GM12891 (cell line): ENCODE measurements at places on chromosomes 2 and 18.

GRCh38 chr18:54860941-54861340 lies 32.7 kb downstream of the RAB27B start:
- DNase-seq: no peak

DNA sequence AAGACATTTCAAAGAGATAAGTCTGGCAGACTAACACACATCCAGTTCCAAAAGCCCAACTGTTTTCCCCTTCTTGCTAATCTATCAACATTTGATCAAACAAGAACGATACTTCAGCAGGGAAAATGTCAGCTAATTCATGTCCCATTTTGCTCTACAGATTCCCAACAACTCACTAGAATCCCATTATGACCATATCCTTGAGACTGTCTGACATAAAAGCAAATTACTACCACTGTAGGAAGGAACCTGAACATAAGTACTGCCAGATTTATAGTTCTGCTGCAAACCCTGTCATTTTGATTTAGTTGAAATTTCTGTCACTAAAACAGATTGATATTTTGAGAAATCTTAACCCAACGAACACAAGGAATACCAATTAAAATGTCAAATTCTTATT lies 193.0 kb upstream of the REG3G start:
- no peak for DNase-seq

DNA sequence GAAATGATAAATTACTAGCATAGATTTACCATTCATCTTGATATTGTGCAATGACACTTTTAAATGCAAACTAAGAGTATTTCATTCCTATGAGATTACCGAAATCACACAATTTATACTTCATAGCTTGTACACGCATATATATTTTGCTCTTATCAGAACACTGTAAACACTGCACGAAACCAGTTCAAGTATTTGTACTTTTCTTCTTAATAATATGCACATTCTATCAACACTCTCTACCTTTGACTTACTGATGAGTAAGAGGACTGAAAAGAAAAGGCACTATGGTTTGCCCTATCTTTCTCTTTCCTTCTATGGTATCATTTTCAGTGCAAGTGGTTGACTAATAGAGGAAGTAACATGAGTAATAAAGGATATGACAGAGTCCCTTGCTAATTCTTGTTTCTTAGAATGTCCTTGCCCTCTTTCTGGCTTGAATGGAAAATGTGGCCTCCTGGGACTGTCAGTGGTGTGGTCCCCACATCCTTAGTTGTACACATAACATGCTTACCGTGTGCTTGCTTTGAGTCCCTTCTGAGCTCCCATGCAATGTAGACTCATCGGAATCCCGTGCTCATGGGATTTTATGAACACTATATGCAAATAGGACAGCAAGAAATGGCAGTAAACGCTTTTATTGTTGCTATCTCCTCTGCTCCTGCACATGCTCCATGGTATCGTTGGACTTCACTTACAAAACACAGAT lies 363.5 kb upstream of the TNP1 start:
- DNase-seq: no peak

DNA sequence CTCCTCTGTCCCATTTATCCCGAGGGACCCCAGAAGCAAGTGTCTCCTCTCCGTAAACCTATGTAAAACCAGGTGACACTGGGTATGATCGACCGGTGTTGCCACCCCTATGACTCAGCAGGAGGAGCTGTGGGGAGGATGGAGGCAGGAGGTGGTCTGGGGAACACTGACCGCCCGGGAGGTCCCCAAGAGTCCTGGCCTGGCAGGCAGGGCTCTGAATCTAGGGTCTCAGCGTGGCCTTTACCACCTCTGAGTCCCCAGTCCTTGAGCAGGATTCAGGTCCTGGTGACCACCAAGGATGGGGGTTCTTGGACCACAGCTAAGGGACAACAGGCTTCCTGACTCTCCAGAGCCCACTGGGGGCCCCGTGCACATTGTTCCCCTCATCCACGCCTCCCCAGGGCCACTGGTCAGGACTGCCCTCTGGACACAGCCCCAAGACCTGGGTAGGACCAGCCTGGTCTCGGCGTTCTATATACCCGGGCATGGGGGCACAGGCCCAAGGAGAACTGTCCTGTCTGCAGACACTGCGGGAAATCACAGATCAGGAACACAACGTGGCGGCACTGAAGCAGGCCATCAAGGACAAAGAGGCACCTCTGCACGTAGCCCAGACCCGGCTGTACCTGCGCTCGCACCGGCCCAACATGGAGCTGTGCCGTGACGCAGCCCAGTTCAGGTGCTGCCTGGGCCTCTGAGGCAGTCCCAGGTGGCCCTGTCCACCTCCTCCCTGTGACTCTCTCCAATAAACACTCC lies 4.0 kb downstream of the TEKT4 start:
- no peak for DNase-seq

DNA sequence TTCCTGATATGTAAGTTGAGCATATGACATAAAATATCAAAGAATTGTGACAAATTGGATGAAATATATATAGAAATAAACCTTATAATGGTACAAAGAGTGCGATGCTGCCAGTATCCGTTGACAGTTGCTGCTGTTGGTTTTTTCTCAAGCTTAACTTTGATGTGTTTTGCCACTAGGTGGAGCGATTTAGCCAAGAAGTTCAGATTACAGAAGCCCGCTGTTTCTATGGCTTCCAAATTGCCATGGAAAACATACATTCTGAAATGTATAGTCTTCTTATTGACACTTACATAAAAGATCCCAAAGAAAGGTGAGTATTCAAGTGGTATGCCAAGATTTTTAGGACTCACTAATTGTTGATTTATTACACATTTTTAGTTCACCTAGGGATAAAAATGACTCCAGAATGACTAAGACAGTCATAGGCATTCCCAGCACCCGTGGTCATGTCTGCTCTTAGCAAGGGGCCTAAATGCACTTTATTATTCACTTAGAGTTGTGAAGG lies 2.1 kb downstream of the RRM2 start:
- no peak for DNase-seq

DNA sequence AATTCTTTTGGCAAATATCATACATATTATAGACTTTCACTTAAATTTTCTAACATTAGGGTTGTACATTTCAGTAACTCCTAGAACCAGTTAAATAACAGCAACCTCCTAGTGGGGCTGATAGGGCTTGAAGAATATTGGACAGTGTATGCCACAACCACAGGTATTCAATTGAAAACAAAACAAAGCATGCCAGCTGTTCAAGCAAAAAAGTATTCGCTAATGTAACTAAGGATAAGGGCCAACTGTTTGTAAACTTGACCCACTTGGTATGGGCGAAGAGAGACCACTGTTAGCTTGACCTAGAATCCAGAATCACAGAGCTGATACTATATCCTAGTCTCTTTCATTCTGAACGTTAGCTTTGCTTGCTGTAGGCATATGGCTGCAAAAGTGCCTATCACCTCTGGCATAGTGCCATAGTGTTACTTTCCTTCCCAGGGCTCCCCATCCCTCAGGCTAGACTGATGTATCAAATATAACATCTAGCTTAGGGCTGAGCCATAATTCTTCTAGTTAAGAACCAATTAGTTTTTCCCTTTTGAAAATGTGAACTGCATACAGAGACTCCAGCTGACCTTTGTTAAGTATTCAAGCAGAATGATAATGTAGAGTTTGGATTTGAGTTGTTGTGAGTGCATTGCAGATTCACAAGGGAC lies 458.8 kb upstream of the NRXN1 start:
- no peak for DNase-seq

DNA sequence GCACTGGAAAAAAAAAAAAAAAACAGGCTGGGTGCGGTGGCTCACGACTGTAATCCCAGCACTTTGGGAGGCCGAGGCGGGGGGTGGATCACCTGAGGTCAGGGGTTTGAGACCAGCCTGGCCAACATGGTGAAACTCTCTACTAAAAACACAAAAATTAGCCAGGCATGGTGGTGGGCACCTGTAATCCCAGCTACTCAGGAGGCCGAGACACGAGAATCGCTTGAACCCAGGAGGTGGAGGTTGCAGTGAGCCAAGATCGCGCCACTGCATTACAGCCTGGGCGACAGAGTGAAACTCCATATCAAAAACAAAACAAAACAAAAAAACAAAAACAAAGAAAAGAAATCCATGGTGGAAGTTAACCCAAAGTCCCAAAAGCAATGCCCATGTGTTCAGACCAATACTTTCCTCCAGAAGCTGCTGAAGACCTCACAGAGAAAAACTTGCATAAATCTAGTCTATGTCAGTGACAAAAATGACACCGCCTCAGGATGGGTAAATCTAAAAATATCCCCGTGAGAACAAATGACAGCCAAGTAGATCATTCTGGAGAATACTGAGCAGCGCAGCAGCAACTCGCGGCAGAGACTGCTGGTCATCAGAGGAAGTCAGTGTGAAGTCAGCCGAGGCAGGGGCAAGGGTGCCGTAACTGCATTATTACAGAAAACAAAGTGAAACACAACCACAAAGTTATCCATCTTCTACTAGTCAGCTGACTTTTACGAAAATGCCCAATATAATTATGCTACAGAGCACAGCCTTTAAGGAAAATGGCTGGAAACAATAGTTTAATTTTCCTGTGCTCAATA lies 41.0 kb downstream of the LPIN2 start:
- DNase-seq: no peak

GRCh38 chr2:26782876-26783704 lies 2.8 kb upstream of the CENPA start:
- no peak for DNase-seq

GRCh38 chr2:172674034-172674967 lies 61.3 kb upstream of the RAPGEF4 start:
- DNase-seq: peak; percentile 28

GRCh38 chr2:74887960-74888700 lies 54.2 kb downstream of the HK2 start:
- DNase-seq: no peak

DNA sequence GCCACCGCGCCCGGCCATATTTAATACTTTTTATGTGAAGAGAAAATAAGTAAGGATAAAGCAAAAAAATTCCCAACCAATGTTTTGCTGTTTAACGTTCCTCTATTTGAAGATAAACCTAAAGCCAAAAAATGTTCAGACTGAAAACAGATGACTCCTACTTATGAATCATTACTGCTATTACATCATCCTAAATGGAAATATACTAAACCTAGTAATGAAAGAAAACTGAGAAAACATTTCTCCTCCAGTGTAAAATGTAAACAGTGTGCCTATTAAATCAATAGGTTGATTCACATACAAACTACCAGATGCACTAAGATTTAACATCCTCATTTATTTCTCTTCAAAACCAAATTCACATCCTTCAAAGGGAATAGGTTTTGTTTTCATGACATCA lies 43.5 kb downstream of the CWC22 start:
- DNase-seq: no peak

GRCh38 chr18:75115514-75115913 lies 93.4 kb downstream of the PTGR3 start:
- no peak for DNase-seq

DNA sequence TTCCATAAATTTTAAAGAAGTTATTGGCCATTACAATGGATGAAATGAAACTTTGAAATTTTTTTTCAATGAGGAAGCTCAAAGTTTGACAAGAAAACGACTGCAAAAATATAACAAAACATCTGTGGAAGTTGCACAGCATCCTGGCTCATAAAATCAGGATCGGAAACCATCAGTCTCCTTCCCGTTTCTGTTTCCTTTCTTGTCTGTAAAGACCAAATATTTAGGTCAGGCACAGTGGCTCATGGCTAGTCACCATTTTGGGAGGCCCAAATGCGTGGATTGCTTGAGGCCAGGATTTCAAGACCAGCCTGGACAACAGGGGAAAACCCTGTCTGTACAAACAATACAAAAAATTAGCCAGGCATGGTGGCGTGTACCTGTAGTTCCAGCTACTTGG lies 27.6 kb upstream of the SSB start:
- DNase-seq: no peak
